Frontal cortex (tissue), 4 donors: ENCODE measurements at places on chromosomes 12 and 14. TPM values are rescaled to one million over a fixed set of nuclear protein-coding genes. Genes with fewer than 3 reads are reported as not detected.

CTDSP2 gene
- 14.7 TPM for total RNA-seq

SOX5 gene
- total RNA-seq = 107 TPM

ACVRL1 gene
- total RNA-seq = 9.4 TPM

NPFF gene
- not detected for total RNA-seq

OAS2 gene
- total RNA-seq = 0.82 TPM

MIP gene
- total RNA-seq = 0.41 TPM

CHURC1 gene
- total RNA-seq = 32.2 TPM

CLEC4C gene
- total RNA-seq = not detected

MAP3K9 gene
- 11.4 TPM for total RNA-seq

P3H3 gene
- 11.0 TPM for total RNA-seq

EID3 gene
- total RNA-seq = 4.5 TPM

SPRYD3 gene
- total RNA-seq = 22.4 TPM

CLEC1A gene
- 0.41 TPM for total RNA-seq

GRCh38 chr14:33992274-33993007 is 41.6 kb upstream of the EGLN3 start:
- no peak for DNase-seq

DNA sequence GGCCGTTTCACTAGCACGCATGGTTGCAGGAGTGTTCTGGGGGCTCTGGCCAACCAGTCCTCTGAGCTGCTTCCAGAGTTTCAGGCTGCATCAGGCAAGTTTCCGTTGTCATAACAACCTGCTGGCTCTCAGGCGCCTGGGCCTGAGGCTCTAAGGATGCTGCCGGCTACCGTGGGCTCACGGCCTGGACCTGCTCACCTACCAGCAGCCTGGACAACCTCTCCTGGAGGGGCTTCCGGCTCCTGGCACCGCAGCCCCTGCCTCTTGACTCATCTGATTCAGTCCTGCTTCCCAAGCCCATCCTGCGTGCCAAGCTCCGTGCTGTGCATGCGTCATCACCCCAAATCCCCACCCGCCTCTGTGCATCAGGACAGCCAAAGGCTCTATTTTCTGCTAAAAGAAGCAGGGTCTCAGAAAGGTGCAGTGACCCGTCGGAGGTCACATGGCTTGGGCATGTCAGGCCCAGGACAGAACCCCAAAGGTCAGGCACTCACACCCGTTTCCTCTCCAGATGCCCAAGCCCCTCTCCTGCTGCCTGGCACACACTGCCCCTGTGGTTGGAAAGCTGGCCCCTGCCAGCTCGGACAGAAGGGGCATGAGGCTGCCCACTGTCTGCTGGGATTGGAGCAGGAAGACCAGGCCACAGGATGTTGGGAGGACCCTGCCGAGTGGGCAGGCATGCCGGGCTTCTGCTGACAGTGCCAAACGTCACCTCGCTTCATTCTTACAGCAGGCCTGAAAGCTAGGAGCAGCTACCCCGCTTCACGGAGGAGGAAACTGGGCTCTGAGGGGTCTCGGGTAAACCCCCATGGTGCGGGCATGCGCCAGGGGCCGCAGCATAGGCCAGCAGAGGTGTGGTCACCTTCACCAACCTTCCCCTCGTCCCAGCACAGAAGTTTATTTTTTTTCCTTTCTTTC is 5.7 kb downstream of the BEGAIN start:
- DNase-seq = no peak

DNA sequence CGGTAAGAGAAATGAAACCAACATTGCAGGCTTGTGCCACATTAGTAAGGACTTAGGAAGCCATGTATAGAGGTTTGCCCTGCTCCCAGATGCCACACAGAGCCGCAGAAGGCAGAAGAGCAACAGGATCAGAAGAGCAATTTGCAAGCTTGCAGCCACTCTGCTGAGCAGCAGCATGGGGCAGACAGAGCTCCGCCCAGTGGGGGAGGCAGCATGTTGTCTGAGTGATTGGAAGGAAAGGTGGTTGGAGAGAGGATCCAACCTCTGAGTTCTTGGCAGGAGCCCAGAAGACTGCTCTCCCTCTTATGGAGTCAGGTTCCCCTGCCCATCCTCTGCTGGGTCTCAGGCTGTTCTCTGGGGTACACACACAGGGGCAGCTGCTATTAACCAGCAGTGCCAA is 2.3 kb upstream of the KRT6A start:
- DNase-seq = no peak

DNA sequence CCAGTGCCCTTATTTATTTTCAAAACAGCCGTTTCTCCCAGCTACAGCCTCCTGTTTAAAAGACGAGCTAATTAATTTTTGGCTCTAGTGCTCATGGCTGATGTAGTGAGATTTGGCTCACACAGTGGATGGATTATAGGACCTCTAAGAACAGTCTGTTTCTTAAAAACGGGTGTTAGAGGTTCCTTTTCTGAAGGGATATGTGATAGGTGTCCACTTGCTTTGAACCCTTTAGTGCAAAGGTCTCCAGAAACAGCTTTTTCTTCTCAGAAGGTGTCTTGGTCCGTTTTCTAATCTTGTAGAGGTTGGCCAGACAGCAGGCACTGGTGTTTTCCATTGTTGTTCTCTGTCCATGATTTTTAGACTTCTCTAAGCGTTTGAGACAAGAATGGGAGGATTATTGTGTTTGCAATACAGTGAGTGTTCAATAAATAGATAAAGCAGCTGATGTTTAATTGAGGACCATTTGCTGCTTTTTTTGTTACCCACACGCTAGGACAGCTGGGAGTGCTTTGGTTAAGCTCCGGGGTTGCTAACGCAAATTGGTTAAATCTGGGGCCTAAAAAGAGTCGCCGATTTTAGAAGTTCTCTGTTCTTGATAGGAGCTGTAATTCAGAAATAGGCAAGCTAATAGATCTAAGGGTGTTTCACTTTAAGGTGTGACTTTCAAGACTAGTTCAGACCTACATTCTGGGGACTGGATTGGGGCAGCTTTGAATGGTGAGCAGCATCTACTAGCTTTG is 1.0 kb downstream of the BORCS5 start:
- DNase-seq = no peak

- no peak for DNase-seq
Observed at GRCh38 chr14:70847406-70848090, 38.2 kb upstream of the MAP3K9 start.

DNA sequence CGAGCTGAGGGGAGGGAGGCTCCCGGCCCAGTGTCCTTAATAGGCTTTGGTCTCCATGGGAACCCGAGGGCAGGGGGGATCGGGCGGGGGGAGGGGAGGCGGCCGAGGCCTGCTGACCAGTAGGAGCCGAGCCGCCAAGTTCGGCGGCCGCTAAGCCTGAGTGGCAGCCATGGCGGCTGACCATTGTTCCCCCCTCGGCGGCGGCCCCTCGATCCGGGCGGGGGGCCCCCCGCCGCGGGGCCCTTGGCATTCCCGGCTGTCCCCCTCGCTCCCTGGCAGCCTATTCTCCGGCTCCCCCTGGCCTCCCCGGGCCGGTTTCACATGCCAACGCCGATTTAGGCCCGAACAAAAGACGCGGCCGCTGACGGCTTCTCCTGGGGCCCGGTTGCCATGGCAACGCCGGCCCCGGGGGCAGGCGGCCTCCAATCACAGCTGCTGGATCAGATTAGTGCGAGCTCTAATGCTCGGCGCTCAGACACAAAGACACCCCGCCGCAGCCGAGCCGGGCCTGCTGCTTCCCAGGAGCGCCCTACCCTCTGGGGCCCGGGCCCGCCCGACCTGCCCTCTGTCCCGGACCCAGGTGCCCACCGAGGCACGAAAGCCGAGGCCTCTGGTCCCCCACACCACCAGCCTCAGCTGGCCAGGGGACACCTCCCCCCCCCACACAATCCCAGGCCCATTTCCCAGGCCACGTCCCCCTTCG is 7.3 kb downstream of the MSI1 start:
- DNase-seq = peak; percentile 86

GRCh38 chr12:48965298-48965838 is 6.2 kb downstream of the WNT10B start:
- DNase-seq = peak; percentile 25

- DNase-seq = no peak
Observed at GRCh38 chr12:118548887-118549509, 172.6 kb downstream of the SUDS3 start.

GRCh38 chr12:3249081-3249800 is 172.1 kb downstream of the TSPAN9 start:
- no peak for DNase-seq

DNA sequence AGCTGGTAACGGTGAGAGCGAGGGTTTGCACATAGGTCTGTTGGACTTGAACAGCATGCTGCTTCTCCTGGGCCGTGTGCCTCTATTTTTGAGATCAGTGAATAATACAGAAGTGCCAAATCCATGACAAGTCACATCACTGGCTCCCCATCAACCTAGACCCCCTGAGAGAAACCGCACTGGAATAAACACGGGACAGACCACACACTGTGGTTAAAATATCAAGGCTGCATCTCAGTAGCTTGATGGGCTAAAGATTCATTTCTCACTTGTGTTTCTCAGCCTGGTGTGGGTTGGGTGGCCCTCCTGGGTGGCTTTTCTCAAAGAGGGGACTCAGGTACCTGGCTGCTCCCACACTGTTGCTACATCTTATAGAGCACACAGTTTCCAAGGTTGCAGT is 191.0 kb downstream of the DICER1 start:
- DNase-seq = no peak

GRCh38 chr12:12070674-12071656 is at the start of gene BCL2L14:
Gene BCL2L14, plus strand, starts transcription at chr12:12070939. Its CDS starts 8,367 bp downstream, at chr12:12079306.
- no peak for DNase-seq

DNA sequence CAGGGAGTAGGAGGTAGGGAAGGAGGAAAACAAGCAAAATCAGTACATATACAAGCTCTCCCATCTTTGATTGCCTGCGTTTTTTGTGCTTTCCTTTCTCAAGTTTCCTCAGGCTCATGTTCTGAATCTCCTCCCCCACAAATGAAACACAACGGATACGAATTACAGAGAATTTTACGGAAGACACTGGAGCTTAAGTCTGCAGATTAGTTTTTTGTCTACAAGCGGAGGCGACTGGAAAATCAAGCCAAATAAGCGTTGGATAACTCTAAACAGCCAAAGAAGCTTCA is 612 bp downstream of the WBP11 start:
- no peak for DNase-seq

GRCh38 chr14:26794731-26795130 is 196.9 kb upstream of the NOVA1 start:
- DNase-seq = no peak

GRCh38 chr12:121810833-121811433 is 7.1 kb downstream of the SETD1B start:
- no peak for DNase-seq

DNA sequence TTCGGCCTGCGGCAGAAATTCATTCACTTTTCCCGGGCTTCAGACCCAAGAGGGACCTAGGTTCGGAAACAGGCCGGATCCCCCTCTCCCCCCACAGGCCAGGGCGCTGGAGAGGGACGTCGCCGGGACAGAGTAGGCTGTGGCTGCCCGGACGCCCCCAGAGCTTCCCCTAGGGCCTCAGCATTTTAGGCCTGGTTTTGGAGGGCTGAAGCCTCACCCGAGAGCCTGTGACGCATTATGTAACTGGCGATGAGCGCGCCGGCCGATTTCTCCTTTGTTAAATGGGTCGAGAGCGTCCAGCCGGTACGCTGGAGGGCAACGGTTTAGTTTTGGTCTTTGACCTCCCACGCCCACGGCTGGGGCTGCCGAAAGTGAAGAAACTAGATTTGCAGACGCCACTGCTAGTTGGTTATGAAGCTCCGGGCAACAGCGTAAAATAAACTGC is 657 bp downstream of the PEBP1 start:
- DNase-seq = no peak

DNA sequence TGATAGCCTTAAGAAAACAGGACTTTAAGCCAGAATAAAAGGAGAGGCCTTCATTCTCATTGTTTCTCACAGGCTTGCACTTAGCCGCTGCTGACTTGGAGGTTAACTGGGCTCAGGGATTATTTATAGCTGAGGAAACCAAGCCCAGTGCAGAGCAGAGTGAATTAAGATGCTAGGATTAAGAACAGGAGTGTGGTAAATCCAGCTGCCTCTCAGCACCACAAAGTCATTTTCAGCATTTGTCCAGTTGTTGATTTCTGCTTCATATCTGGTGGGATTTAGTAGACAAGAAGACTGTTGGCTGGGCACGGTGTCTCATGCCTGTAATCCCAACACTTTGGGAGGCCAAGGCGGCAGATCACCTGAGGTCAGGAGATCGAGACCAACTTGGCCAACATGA is 14.3 kb upstream of the KRT73 start:
- no peak for DNase-seq

- DNase-seq = no peak
Observed at GRCh38 chr14:89429199-89430181, 12.5 kb upstream of the FOXN3 start.

- peak; percentile 33 for DNase-seq
Observed at GRCh38 chr14:92121207-92121669, 268 bp downstream of the NDUFB1 start.
